A549 (cell line): ENCODE measurements at places on chromosomes 11 and 22. TPM values are rescaled to one million over a fixed set of nuclear protein-coding genes. Genes with fewer than 3 reads are reported as not detected.

DNA sequence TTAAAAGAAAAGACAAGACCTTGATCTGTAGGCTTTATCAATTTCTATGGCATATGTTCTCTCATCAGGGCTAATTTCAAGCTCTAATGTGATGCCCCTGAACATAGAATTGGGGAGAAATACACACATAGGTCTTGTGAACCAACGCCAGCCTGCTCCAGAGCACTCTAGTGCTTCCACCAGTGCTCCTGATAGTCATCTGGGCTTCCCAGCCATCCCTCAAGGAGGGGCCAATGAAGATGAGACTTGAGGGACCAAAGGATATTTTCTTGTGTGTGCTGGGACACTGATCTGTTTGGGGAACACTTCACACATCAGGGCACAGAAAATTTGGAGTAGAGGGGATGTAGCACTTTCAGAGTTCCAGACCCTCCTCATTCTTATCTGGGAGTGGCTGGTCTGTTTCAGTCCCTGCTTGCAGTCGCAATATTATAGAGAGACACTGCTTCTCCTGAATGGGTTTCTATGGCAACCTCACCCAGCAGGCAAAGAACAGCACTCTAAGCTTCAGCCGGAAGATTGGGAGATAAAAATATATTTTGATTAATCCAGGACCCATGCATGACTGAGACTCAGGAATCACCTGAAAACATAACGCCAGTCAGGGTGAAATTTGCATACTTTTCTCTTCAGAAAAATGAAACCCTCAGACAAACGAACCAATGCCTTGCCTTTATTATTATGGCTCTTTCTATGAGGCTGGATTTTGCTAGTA, 28.4 kb upstream of the SCN3B start:
- DNase-seq = no peak

GRCh38 chr11:43933608-43934551, 8.6 kb upstream of the C11orf96 start:
- DNase-seq = no peak

DNA sequence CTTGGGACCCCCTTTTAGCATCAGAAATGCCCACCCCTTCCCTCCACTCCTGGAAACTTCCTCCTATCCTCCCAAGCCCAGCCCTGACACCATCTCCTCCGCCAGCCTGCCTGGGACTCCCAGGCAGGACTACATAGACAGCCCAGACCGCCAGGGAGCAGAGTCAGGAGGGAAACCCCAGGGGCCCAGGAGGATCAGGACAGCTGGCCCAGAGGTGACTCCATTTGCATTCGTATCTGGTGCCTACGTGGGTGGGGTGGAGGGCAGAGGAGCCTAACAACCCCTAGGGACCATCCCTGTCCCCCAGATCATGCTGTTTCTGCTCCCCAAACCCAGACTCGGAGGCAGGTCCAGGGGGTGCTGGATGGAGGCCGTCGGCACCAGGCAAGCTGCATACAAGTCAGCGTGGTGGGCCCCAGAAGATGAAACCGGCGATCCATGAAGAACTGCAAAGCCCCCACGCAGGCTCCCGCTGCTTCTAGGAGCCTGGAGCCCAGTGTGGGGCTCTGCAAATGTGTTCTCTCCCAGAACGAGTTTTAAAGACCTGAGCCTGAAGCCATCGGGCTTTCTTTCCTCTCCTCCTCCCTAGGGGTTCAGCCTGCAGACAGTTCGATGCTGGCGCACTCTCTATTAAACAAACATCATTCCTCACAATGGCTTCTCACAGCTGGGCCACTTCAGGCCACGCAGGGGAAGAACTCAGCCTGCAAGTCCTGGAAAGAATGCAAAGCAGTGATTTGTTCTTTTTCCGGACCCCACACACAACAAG, 1506.8 kb downstream of the BRD1 start:
- DNase-seq = no peak

GRCh38 chr22:35634015-35634414, 14.2 kb upstream of the APOL6 start:
- DNase-seq = peak; percentile 33

GRCh38 chr22:38607680-38608079, 37.7 kb upstream of the DMC1 start:
- no peak for DNase-seq

- no peak for DNase-seq
Measured at GRCh38 chr11:119412072-119412471, 10.9 kb downstream of the THY1 start.

- no peak for DNase-seq
Measured at GRCh38 chr11:74072286-74072685, 63.4 kb upstream of the UCP3 start.

The TESMIN gene
- 4.7 to 6.4 TPM (median 5.2 TPM) in 3 replicates for polyA plus RNA-seq

DNA sequence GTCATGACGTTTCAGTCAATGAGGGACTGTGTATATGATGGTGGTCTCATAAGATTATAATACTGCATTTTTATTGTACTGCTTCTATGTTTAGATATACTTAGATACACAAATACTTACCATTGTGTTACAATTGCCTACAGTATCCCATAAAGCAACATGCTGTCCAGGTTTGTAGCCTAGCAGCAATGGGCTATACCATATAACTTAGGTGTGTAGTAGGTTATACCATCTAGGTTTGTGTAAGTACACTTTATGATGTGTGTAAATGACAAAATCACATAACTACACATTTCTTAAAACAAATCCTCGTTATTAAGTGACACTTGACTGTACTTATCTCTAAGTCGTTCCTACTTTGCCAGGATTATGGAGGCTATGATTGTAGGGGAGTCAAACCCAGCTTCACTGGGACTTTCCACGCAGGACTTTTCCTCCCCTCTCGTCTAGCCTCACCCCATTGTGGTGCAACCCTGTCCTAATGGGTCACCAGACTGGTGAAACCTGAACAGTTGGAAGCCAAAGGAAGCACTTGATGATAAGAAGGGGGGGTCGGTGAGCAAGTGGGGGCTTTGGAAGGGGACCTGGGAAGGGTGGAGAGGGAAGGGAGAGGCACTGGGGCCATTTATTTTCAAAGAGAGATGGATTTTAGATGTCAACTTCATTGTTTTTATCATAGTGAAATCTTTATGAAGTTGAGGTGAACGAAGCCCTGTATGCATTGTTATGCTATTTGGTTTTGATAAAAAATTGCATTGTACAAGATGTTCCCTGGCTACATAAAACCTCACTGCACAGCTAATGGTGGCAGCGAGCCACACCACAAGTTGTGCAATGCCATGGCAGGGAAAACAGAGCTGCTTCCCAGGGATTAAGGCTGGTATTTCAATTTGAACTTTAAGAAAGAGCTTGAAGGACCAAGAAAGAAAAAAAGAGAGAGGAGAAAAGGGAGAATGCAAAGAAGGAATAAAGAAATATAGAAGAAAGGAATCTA, 129.1 kb downstream of the EHF start:
- DNase-seq = no peak
